Posterior cingulate gyrus (tissue), 11 donors: ENCODE measurements at places on chromosomes 3 and 15.

- no peak for DNase-seq
These were observed 30.7 kb upstream of the HES1 start for GRCh38 chr3:194105292-194105691.

DNA sequence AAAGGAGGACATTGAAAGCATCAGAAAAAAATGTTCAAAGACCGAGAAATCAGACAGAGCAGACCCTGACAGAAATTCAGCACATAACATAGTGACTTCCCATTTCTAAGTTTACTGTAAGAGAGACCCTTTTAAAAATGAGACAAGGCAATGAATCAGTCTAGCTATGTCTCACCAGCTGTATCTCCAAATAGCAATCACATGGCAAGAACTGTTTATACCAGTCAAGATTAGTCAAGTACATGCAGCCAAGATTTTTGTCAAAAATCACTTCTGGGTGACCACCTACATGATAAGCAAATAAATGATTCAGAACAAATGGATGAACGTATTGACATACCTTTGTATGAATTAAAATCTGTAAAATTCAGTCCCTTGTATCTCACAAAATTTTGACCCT is 138.0 kb downstream of the DTWD1 start:
- no peak for DNase-seq

- no peak for DNase-seq
These were observed 50.1 kb downstream of the UMPS start for GRCh38 chr3:124780356-124780755.

- no peak for DNase-seq
These were observed 18.0 kb downstream of the SCG5 start for GRCh38 chr15:32659340-32660155.

DNA sequence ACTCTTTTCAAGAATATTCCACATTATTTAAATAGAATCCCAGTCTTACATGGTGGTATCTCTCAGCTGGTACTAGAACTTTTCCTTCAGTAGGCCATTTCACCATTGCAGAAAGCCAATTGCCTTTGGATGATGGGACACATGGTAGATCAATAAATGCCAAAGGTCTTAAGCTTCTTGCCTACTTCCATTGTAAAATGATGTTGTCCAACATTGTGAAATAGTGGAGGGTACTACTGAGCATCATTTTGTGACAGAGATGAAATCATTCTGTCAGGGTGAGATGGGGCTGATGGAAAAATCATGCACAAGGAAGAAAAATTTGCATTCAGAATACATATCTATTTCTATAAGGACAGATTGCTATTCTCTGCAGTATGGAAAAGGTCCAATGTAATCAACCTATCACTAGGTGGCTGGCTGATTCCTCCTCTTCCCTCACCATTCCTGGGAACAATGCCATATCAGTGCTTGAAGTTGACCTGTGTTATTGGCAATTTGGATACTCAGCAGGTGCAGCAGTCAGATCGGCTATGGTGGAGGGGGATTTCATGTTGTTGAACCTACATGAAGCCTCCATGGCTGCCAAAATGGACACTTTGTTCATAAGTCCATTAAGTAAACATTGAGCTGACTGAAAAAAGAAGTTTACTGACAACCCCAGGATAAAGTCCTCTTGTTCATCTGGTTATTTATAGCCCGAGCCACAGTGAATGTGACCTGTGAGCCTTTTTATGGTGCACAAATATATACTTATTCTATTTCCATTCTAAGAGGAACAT is 596.9 kb upstream of the ARPP21 start:
- DNase-seq: no peak

GRCh38 chr3:127848131-127849129 is 26.1 kb upstream of the MGLL start:
- DNase-seq: peak; percentile 55
